CD4-positive, alpha-beta memory T cell (primary cell): ENCODE measurements at places on chromosomes 5 and 9.
A peak's percentile ranks its signal among the peaks of the same experiment; 100 is the strongest.

DNA sequence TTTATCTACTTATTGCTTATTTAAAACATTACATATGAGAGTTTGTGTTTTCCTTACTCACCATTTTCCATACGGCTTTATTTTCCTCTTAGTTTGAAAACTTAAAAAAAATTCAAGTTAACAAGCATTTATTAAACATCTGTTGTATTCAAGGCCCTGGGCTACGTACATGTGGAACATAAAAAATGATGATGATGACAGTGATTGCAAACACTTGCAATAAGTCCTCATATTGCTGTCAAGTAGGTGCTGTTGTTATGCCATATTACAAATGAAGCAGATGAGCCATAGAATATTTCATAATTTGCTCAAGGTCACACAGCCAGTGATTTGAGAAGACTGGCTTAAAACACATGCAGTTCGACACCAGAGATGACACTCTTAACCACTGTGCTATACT lies 180.6 kb downstream of the COMMD10 start:
- no peak for DNase-seq

DNA sequence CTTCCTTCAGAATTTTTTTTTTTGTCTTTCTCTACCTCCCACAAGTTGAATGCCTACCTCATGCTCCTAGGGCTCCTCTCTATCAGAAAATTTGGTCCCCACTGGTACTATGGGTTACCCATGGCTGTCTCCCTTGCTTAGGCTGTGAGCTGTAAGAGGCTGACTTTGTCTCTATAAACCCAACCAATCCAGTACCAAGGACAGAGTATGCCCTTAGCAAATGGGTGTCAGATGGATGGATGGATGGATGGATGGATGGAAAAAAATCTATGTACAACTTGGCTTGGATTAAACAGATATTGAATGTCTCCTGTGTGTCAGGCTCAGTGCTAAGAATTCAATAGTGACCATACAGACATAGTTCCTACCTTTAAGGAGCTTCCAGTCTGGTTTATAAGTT lies 398.2 kb upstream of the TRPC7 start:
- no peak for DNase-seq

DNA sequence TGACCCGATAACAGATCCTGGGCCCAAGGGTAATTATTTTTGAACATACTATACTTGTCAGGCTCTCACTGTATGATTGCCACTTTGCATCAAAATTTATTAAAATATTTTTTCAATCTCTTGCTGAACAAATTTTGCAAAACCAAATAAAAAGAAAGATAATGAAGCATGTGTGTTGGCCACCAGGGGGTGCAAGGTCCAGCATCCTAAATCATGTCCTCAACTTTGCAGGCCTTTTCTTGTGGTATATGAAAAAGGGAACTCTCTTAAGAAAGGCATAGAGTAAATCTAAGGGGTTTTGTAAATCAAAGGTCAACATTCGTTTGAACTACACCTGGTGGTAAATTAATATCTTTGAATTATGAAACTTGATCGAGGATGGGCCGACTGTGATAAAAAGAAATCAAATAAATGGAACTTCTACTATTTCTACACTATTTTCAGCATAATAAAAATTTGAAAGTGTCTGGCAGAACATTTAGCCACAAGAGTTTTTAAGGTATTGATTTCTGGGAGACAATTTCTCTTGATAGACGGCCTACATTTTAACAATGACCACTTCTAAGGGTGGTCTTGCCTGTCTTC lies 676.5 kb downstream of the DMRTA1 start:
- no peak for DNase-seq

- DNase-seq = no peak
These were observed 59.9 kb upstream of the ALDH1B1 start for GRCh38 chr9:38332625-38333024.

- no peak for DNase-seq
These were observed 66.1 kb upstream of the STK32A start for GRCh38 chr5:147168578-147169327.

GRCh38 chr5:157390551-157391297 lies 69.3 kb upstream of the NIPAL4 start:
- peak; percentile 48 for DNase-seq

GRCh38 chr5:87389296-87390034 lies 23.3 kb downstream of the CCNH start:
- DNase-seq = no peak

DNA sequence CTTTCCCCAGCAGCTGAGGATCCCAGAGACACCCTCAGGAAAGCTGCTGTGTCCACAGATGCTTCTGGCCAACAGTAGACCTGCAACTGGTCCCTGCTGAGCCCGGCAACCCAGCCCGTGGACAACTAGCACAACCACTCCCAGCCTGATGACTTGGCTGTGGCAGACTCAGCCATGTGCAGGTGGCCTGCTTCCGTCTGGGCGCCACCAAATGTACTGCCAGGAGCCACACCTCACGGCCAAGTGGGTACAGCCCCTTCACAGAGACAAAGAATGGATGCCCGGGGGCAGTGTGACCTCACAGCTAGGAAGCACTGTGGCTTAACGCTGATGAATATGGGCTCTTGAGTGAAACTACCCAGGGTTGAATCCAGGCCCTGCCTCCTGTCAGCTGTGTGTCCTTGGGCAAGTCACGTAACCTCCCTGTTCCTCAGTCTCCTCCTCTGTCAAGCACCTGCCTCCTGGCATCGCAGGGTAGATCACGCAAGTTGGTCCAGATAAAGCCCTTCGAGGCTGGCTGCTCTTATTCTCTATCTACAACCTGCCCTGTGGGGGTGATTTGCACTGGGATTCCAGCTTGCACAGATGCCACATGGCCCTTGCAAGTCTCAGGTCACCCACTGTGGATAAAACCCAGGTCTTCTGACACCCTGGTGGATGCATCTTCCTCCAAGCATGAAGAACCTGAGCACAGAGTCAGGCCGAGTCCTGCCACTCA lies 225.0 kb downstream of the PBX3 start:
- DNase-seq = no peak

- DNase-seq = no peak
These were observed 227.8 kb upstream of the TRPM3 start for GRCh38 chr9:71349218-71349617.

DNA sequence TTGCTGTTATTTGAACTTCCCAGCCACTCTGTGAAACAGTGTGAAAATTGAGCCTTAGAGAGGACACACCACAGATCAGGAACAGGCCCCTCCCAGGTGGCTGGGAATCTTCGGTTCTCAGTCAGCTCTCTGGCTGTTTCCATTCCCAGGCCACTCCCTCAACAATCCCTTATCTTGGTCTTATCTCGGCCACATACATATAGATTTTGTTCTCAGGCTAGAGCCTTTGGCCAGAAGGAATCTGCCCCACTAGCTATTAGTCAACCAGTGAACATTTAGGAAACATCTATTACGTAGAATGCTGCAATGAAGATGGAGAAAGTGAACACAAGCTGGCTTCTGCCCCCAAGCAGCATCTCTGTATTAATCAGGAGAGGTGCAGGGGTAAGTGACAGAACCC lies 21.0 kb upstream of the WWC1 start:
- no peak for DNase-seq

DNA sequence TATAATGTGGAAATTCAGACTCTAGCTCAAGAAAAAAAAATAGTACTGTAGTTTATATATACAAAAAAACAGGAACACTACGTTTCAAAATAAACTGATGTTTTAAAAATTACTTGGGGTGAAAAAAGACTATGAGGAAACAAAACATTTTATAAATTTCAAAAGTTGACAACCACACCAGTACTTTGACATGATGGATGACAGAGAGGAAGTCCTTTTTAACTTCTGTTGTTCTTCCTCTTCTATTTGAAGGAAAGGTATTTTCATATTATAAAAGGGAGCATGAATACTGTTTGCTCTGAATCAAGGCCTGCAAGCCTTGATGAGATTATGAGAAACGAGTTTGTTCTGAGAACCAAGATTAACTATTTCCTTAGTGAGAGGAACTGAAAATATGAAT lies 456.9 kb downstream of the TAF11L14 start:
- DNase-seq = no peak

- no peak for DNase-seq
These were observed 47.4 kb upstream of the ATG10 start for GRCh38 chr5:81924442-81924841.

GRCh38 chr9:92190536-92190790 lies 75.2 kb upstream of the SPTLC1 start:
- no peak for DNase-seq

DNA sequence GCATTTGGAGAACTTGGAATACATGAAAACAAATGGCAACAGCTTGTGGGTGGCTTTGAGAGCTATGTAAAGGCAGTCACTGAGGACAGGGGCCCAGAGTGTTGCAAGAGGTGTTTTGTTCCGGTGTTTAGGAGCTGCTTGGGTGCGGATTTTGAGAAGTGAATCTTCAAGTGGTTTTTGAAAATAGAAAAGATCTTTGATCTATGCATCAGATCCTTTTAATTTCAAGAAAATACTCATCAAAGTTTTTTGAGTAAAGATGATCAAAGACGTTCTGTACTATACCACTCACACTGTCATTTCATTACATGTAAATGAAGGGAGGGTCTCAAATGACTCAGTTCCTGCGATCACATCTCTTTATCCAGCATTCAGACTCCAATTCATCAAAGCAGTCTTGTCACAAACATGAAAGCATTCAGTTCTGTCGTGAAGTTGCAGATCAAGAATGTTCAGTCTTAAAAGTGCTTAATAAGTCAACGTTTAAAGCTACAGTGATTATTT lies 112.5 kb downstream of the WDR41 start:
- DNase-seq = peak; percentile 55
